ENCODE measurements at places on chromosomes 12 and 14.

DNA sequence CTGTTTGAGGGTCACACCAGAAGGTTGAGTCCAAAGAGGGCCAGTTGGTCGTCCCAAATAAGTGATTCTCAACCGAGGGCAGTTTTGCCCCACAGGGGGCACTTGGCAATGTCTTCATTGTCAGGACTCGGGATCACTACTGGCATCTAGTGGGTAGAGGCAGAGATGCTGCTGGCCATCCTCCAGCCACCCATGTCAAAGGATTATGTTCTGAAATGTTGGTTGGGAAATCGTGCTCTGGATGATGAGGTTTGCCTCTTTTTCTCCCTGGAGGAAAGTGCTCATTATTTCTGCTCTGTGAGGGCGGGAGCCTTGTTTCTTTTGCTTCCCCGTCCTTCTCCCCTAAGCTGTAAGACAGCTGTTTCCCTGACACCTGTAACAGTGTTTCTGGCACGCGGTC, 3.6 kb downstream of the ZNF839 start:
- DNase-seq = peak; percentile 76

- no peak for DNase-seq
These were observed 173.4 kb upstream of the ATP2B1 start for GRCh38 chr12:89882050-89882449.

DNA sequence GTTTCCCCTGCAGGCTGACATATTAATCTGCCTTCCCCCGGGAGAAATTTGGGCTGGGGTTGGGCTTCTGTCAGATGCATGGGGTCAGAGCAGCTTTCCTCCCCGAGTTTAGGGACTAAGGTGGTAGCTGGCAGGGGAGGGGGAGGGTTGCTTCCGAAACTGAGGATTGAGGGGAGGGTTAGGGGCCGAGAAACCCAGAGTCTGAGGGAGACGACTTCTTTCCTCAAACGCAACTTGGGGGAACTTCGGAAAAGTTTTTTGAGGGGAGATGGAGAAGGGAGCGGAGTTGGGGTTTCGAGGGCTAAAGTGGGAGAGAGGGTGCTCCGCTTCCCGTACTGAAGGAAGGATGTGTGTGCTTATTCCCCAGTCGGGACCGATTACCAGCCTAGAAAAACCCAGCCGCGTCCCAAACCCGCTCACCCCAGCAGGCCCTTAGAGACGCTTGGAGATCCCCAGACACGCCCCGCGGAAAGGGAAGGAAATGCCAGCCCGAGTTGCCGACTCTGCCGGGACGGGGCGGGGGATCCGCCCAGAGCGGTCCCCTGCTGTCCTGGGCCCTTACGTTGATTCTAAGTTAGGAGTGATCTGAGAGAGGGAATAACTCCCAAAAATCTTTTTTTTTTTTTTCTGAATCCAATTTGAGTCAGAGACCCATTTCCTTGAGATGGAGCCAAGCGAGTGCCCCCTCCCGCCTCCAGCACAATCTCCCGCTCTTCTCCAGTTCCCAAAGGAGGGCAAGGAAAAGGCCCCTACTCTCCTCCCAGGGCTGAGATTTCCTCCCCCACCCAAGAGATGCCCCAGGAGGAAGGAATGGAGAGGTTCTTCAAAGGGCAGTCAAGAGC, 61.9 kb downstream of the SMUG1 start:
- peak; percentile 86 for DNase-seq

DNA sequence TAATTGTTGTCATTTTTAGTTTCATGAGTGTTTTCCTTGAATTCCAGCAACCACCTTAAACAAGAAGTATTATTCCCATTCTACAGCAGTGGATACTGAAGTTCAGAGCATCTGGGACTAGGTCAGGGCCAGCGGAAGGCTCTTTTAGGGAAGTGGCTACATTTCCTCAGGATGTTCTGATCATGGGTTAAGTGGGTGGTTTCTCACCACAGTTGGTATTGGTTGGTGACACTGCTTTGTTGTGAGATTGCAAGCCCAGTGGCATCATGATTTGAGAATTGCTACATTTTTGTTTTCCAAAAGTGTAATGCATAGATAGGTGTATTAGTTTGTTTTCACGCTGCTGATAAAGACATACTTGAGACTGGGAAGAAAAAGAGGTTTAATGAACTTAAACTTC, 47.1 kb downstream of the SYNE2 start:
- DNase-seq = no peak

GRCh38 chr14:104386151-104386841, 193.3 kb upstream of the C14orf180 start:
- no peak for DNase-seq

DNA sequence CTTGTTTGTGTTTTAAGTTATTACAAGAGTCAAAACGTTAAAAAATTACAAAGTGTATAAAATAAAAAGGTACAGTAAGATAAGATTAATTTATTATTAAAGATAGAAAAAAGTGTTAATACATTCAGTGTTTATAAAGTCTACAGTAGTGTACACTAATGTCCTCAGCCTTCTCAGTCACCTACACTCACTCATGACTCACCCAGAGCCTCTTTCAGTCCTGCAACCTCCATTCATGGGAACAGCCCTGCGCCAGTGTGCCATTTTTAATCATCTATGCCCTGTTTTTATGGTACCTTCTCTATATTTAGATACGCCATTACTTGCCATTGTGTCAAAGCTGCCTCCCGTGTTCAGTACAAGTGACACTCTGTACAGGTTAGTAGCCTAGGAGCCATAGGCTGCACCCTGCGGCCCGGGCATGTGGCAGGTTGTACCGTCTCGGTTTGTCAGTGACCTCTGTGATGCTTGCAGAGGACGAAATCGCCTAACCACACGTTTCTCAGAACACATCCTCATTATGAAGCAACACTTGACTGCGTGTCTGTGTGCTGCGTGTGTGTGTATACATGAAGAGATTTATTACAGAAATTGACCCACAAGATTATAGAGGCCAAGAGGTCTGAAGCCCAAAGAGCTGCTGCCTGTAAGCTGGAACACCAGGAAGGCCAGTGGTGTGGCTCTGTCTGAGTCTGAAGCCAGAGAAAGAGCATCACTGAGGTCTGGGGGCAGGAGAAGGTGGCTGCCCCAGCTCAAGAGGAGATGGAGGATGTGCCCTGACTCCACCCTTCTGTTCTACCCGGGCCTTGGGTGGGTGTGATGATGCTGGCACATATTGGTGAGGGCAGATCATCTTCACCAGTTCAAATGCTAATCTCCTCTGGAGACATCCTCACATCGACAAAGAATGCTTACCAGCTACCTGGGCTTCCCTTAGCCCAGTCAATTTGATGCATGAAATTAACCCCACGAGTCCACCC, 116.6 kb upstream of the C14orf180 start:
- no peak for DNase-seq

DNA sequence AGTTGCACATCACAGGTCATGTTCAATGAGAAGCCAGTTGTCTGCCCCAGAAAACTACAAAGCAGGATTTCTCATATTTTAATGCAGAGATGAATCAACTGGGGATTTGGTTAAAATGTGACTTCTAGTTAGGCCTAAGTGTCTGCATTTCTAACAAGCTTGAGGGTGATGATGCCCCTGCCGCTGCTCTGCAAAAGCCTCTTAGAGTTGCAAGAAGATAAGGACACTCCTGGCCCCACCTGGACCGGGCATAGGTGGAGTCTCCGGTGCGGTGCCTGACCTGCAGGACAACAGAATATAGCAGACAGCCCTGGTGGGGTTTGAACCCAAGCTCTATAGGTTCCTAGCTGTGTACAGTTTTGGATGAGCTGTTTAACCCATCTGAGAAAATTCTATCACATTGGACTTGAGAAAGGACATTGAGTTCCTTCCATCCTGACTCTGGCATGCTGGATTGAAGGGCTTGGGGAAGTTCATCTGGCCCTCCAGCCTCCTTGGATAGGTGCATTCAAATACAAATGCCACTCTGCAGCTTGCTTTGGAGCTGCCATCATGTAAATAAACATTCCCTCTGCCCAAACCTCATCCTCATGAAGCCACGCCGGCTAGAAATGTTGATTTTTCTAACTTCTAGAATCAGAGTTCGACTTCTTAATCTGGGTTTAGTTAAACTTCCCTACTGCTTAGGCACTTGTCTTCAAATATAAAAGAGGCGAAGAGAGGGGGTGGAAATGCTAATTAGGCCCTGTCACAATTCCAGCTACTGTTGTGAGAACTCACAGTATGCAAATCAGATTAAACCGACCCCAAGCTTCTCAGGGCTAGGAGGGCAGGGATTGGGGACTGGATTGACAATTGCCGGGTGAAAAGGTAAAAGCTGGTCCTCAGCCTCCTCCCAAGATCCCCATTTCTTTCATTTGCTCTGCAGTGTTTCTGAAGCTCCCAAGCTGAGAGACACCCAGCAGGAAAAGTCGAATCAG, 1225.6 kb downstream of the VRK1 start:
- DNase-seq = no peak

- no peak for DNase-seq
These were observed 956.0 kb upstream of the NOVA1 start for GRCh38 chr14:27553790-27554189.

DNA sequence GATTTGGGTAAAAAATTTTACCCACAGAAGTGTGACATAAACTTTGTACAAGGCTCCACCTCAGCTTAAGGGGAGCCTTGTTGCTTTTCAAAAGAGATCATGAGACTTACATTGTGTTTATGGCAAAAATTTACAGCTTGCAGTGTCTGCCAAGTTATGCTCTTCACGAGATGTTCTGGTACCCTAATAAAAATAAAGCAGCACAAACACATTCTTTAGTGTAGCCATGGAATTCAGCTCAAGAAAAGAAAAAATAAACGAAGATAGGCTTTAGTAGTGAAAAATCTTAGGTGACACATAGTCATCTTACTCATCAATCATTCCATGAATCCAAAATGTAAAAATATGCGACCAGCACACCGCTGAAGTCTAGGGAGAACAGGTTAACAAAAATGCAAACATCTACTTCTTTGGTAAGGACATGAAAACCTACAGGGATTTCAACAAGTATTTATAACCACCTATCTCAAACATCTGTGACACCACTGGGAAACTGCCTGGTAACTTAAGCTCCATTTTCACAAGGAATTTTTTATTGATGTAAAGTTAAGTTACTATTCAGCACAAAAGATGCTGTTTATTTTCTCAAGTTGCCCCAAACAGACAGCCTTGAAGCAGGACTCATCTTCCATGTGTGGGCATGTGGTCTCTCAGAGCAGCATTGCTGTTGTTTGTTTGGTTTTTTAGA, 32.9 kb downstream of the DMAC2L start:
- DNase-seq = no peak

GRCh38 chr14:99413172-99413571, 67.5 kb downstream of the SETD3 start:
- DNase-seq = no peak

DNA sequence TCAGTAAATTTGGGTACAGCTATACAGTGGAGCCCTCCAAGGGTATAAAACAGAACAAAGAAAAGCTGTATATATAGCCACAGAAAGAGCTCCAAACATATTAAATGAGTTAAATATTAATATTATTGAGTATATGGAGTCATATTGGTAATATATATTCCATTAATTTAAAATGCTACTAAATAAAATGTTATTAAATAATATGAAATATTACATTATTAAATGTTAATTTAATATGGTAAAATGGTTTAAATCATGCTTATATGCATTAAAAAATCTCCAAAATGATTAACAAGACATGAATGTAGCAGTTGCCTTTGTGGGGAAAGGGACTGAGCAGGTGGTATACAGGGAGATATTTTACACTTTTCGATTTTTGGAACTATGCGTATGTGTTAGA, 164.0 kb downstream of the PELI2 start:
- no peak for DNase-seq

DNA sequence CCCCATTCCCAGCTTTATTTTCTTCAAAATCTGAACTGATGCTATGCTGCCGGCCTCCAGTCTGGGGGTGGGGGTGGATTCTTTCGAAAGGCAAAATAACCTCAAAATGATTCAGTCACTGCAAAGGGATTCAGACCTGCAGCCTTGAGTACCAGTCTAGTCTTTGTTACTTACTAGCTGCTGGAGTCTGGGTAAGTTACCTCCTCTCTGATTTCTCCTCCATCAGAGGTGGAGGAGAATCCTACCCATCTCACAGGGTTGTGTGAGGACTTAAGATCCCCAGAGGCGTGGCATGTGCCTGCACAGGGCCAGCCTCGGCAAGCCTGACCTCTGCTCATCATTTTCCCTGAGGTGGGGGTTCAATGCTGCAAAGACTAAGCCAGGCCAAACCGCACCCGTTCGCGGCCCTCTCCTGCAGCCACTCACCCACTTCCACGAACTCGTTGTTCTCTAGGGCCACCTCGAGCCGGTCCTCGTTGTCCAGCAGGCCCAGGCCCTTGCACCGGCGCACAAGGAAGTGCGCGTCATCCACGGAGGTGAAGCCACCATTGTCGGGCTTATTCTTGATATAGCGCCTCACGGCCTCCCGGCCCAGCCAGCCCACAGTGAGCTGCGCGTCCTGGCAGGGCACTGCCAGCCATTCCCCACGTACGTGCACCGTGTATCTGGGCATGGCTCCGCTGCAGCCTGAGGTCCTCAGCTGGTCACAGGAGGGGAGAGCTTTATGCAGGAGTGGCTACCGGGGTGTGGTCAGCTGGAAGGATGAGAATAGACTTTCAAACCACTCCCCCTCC, 709 bp downstream of the HAL start:
- no peak for DNase-seq

DNA sequence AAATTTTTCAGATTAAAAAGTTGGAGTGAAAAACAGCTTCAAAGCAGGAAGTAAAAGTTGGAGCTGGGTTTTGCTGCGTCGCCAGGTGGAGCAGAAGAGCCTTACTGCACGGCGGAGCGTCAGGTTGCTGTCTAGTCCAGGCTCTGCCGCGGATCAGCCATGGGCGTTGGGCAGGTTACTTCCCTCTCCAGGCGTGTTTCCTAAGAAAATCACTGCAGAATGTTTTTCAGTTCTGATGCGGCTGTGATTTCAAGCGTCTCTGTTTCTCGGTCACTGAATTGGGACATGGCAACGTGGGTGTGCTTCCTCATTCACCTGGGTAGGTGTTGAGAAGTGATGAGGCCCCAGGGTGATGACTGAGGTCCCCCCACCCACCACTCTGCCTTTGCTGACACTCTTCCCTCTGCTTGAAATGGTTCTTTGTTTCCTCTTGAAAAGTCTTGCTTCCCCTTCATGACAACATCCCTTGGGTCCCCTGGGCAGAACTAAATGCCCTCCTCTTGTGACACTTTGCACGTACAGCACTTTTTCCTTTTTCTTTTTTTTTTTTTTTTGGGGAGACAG, 7.6 kb downstream of the EVL start:
- no peak for DNase-seq

DNA sequence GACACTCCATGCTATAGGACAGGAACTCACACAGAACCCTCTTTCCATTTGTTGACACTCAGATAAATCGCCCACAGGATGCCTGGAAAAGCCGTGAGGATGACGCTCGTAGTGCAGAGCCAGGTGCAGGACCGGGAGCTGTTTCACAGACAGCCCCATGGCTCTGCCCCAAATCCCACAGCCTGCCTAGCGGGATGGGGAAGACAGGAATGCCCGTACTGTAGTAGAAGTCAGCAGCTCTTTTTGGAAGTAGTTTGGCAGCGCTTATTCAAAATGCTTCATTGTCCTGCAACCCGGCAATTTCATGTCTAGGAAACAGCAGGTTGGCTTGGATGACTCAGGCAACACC, 41.6 kb downstream of the JAG2 start:
- no peak for DNase-seq
